WTC11 (cell line): ENCODE measurements at places on chromosomes 2 and 18. TPM values are rescaled to one million over a fixed set of nuclear protein-coding genes. Genes with fewer than 3 reads are reported as not detected.

The ABCB11 gene
- total RNA-seq = 0.02 to 0.77 TPM (median 0.02 TPM) in 3 replicates

The BAZ2B gene
- total RNA-seq = 31.1 to 33.7 TPM (median 33.0 TPM) in 3 replicates

The CHRND gene
- total RNA-seq = 0.07 to 0.11 TPM in 2 of 3 replicates, not detected in the other

GRCh38 chr2:153163055-153163454 is 315.5 kb downstream of the RPRM start:
- H3K4me3 ChIP-seq = no peak overlapping the region
- DNase-seq = peak; percentile 16
- no peaks in the 10 kb centered on the region for H3K4me1 ChIP-seq
- H3K27ac ChIP-seq = no peak overlapping the region

DNA sequence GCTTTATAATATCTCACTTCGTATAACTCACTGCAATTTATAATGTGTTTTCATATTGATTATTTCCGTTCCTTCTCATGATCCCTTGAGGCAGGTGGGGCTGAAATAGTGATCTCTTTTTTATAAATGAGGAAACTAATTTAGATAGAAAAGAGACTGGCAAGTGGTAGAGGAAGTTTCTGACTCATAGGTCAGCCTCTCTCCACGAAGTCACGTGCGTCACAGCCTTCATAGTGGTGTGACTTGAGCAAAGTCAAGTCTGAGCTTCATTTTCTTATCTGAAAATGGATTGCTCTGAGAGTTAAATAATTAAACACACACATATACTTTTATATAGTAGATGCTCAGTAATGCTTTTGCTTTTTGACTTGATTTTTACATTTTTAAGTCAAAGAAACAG is 19.9 kb downstream of the ABCG5 start:
- no peak for DNase-seq
- peaks cover 6% of the 10 kb centered on the region for H3K4me1 ChIP-seq
- H3K4me3 ChIP-seq = no peak overlapping the region
- peaks cover 2% of the 10 kb centered on the region; the same call in 1 of the 2 replicates for H3K27me3 ChIP-seq
- H3K27ac ChIP-seq = no peak overlapping the region
- no peaks in the 10 kb centered on the region for H3K36me3 ChIP-seq

DNA sequence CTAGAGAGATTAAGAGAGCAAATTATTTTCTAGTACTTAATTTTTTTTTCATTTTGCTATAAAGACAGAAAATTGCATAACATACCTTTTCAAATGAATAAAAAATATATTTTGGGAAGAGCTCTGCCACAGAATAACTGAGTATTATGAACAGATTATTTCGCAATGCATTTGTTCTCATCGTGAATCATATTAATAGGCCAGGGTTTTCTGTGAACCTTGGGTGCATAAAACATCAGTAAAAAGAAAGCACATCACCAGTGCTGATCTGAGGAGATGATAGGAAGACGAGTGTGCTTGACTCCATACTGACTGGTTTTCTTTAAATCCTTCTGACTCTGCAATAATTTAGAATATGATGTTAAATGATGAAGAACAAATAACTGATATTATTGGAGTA is 409.1 kb downstream of the CPS1 start:
- H3K36me3 ChIP-seq = no peaks in the 10 kb centered on the region
- DNase-seq = no peak
- H3K4me3 ChIP-seq = no peak overlapping the region
- no peaks in the 10 kb centered on the region for H3K27me3 ChIP-seq

DNA sequence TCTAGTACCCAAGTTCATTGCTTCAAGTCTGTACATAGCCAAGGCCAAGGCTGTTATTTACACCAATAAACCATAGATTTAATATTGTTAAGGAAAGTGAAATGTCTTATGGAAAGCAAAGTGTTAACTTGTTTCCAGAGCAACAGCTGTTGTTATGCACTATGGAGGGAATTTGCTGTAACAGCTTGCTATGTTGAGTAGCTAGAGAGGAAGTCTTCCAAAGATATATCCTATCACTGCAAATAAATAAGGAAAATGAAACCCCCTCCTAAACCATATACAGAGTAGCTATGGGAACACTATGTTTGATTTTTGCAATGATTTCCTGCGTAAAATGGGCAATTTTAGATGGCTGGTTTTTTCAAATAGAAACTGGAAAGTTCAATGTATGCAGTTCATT is 21.1 kb downstream of the TMEM182 start:
- H3K4me1 ChIP-seq = peaks cover 28% of the 10 kb centered on the region
- no peak for DNase-seq
- no peak overlapping the region for H3K4me3 ChIP-seq
- H3K27ac ChIP-seq = no peak overlapping the region; the same call in 1 of the 2 replicates
- no peaks in the 10 kb centered on the region for H3K27me3 ChIP-seq

DNA sequence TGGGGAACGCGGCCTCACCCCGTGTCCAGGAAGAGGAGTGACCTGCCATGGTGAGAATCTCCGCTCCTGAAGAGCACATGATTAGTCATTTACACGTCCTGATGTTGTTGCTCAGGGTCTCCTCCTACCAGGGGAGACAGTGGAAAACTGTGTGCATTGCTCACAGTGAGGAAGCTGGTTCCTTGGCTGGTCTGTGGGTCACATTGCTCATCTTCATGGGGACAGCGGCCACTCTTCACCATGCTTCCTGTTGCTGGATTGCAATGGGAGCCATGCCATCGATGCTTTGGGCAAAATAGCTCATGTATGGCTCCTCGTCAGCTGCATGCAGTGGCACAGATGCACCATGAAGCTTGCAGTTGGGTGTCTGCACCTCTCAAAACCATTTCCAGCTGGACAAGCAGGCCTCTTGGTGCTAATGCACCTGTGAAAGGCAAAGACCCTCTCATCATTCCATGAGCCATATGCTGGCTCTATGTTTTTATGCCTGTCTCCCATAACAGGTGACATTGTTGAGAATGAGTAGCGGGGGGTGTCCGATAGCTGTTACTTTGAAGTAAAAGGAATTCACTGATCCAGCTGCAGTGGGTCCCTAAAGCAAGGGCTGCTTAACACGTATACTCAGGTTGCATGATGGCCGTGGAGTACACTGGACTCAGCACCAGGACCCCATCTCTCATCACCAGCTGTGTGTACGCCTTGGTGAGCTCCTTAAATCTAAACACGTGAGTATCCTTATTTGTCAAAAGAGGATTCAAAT is 135.0 kb upstream of the ALKAL2 start:
- H3K27me3 ChIP-seq = no peaks in the 10 kb centered on the region; the same call in 1 of the 2 replicates
- no peak overlapping the region for H3K4me3 ChIP-seq
- DNase-seq = no peak
- peaks cover 6% of the 10 kb centered on the region for H3K4me1 ChIP-seq
- H3K27ac ChIP-seq = no peak overlapping the region
- no peaks in the 10 kb centered on the region for H3K36me3 ChIP-seq

DNA sequence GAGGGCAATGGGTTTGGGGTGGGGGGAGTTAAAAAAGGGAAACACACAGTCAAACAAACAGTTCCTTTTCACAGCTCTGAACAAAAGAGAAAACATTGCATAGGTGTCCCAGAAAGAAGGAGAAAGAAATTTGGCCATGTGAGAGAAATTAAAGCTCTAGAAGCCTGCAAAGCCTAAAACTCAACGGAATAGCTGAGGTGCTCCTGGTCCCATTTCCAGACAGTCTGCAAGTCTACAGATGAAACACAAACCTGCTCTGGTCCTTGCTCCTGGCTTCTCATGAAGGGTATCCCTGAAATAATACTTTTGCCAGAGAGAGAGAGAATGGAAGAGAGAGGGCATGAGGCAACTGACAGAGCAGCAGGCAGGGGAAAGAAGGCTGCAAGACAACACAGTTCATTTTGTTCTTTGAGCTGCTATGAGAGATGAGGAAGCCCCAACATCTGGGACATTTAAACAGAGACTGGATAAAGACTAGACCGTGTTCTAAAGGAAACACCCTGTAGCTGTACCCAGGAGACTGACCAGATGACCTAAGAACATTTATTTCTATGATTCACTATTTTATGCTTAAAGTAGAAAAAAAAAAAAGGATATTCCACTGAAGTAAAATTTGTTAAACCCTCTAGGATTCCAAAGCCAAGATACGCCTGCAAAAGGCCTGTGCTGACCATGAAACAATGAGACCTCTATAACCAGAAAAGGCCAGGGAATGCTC is 57.3 kb upstream of the CYP26B1 start:
- DNase-seq = no peak
- no peaks in the 10 kb centered on the region for H3K27me3 ChIP-seq
- peaks cover 3% of the 10 kb centered on the region for H3K4me1 ChIP-seq

GRCh38 chr2:224861266-224861665 is 145.1 kb upstream of the CCDC195 start:
- DNase-seq = no peak
- H3K36me3 ChIP-seq = no peaks in the 10 kb centered on the region
- no peaks in the 10 kb centered on the region for H3K27me3 ChIP-seq
- no peak overlapping the region for H3K4me3 ChIP-seq
- no peaks in the 10 kb centered on the region for H3K4me1 ChIP-seq
